NT2/D1 (cell line): ENCODE measurements at places on chromosomes 3 and 15.

DNA sequence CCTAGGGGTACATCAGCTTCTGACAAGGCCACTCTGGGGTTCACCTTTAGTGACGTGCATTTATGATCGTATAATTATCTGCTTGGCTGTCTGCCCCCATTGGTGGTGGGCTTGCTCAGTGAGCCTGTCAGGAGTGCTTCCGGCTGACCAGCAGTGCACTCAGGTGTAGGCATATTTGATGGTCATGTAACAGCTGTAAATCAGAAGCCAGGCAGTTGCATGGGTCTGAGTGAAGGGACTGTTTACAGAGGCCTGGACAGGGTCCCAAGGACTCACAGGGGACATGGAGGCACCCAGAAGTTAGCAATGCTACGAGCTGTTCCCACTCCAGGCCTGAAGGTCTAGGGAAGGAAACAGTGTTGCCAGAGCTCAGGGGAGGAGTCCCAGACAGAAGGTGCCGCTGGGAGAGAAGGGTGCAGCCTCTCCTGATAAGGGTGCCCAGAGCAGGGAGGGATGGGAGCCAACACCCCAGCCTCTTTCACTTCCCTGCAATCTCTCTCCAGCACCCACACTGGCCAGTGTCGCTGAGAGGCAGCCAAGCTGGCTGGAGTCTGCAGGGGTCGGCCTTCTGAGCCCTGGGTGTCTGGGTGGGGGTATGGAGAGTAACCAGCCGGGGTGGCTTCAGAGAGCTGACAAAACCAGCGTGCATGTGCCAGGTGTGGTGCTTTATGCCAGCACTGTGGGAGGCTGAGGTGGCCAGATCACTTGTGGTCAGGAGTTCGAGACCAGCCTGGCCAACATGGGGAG is 61.3 kb upstream of the PRR23E start:
- no peak for DNase-seq

DNA sequence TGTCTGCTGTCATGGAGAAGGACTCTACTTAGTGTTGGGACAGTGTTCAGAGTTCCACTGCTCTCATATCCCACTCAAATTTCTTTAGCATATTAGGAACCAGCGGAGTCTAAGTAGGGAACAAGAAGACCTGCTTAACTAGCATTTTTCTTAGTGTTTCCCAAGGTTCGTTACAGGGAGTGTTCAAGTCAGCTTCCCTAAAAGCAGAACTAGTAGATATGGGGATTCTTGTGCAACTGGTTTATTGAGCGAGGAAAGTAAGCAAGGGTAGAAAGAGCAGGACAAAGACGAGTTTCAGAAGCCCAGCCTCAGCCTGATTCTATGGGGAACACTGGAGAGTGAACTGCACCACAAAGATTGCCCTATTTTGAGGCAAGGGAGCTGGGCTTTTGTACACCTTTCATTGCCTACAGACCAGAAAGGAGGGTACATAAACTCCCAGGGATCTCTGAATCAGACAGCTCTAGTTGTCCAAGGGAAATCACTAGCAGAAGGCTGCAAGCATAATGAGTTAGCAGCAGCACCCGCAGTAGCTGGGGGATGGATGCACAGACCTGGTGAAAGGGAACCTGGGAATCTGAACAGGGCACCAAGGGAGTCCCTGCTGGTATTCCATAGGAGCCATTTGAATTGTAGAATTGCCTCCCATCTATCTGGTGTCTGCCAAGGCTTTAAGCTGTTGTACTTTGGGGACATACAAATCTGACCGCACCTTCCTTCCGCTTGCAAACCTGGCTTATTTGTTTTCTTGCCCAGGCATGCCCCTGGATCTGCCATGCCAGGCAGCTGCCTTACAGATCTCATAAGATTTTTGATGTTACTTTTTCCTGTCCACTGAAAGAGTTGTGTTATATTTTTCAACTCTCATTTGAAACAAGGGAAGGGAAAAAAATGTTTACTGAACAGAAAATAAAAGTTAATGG is 15.1 kb downstream of the CMTM7 start:
- no peak for DNase-seq

DNA sequence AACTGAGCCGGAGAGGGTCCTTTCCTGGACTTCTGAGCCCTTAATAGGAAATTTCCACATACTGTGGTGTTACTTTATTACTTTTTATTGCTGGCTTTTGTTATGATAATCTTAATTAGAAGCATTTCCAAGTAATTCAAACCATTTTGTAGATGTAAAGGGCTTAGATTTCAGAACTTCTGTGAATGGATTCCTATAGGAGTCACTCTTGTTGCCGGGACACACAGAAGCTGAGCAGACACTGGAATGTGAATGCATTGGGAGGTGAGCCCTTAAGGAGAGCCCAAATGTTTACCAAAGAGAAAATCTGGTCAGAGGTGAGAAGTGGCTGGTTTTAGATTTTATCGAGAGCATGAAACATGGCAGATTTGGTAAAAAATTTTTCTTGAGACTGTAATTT is 87.4 kb downstream of the FNDC3B start:
- no peak for DNase-seq

DNA sequence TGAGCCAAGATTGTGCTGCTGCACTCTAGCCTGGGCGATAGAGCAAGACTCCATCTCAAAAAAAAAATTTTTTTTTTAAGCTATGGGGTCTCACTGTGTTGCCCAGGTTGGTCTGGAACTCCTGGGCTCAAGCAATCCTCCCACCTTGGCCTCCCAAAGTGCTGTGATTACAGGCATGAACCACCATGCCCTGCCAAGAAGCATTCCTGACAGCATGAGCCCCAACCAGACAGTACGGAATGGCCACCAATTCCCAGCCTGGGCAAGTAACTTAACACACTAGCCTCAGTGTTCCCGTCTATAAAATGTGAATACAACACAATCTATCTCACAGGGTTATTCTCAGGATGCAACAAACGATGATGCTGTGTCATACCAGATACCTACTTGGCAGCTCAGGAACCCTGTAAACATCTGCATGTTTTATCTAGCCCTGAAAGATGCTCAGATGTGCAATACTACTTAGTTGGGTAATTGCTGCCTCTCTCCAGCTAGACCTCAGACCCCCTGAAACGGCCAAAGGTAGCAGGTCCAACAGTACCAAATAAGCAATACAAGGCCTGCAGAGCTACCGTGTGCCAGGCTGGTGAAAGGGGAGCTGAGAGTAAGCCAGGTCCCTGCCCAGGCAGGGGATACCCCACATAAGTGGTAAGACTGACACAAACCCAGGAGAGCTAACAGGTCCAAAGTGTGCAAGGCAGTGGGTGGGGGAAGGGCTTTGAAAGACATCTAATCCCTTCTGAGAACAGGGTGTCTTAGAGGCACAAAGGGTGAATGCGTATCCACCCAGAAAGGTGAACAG is 1.9 kb downstream of the TKT start:
- DNase-seq, result no peak

DNA sequence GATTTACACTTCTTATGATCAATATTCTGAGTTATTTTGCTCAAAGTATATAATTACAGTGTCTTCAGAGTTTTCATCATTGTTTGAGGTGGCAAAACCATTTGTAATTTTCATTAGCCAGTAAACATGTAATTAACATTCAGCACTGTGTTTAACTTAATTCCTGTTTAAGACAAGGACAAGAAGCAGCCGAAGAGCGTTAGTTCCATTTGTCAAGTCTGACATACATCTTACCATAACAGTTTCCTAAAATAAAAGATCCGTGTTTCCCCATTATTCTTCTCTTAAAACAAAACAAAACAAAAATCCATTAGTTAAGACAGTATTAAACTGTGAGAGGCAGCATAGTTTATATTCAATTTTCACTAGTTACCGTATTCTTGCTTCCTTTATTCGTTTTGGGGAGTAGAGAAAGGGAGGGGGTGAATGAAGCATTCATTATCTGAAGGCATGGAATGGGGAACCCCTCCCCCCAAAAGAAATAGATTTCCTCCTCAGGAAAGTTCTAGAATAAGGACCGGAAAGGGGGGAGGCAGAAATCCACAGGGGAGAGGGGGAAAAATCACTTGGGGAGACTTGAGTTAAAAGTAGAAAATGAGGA is 5.5 kb upstream of the NR2F2 start:
- DNase-seq, result no peak

DNA sequence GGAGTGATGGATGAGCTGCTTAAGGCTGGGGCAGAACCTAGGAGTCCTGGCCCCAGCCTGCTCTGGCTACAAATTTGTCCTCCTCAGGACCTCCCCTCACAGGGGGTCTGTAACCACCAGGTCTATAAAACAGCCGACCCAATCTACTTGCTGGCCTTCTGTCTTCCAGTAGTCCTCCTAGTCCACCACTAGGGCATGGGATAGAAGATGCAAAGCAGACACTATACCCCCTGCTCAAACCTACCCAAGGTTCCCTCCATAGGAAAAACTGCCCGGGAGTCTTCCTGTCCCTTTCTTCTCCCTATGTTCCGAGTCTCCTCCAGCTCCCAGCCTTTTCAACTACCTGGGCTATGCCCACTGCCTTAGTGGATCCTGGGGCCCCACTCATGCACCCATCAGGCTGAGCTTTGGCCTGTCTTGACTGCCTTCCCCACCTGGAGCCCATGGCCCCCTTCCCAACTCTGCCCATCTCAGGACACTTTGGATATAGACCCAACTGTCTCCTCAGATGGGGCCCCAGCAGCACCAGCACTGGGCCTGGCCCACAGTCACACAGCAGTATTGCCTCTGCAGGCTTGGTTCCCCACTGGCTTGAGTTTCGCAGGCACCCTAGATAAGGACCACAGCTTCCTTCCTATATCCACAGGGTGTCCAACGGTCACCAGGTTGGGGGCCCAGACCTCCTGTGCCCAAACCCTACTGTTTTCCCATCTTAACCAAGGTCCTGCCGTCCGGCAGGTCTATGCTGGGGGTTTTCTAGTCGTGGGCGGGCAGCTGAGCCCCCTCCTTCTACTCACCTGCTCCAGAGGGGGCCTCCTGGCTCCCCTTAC is 1.1 kb downstream of the HYAL3 start:
- no peak for DNase-seq

GRCh38 chr3:42071904-42072812 is 19.0 kb upstream of the TRAK1 start:
- no peak for DNase-seq

GRCh38 chr3:57105585-57105984 is 45.1 kb downstream of the SPATA12 start:
- DNase-seq, result no peak

DNA sequence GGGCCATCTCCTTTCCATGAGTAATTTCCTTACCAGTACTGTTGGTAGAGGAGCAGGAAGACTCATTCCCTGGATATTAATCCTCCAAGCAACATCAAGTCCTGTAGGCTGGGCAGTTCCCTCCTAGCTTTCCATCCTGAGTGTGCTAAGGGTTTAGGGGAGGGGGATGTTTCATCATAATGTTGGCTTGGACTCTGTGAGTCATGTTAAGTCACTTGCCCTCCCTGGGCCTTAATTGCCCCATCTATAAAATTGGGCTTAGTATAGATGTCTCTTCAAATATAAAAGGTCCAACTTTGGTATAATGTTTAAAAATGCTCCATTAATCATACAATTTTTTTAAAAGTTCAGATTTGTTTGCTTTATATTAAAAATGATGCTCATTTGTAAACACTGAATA is 52.7 kb downstream of the TLE3 start:
- DNase-seq, result no peak

DNA sequence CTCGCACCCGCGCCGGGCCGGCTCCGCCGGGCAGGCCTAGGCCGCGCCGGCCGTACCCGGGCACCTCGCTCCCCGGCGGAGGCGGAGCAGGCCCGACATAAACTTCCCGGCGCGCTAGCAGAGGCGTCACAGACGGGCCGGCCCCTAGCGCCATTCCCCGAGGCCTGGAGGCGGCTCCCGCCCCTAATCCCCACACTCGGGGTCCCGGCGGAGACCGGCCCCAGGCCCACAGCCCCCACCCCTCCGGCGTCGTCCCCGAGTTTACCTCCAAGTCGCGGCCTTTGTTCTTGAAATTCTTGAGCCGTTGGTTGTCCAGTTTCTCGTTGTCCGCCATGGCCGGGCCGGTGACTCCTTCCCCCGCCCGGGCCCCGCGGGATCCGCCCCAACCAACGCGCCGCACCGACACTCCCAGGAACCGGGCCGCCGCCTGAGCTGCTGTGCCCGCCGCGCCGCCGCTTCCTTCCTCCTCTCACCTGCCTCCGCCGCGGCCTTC is 376 bp downstream of the KPNA4 start:
- no peak for DNase-seq

DNA sequence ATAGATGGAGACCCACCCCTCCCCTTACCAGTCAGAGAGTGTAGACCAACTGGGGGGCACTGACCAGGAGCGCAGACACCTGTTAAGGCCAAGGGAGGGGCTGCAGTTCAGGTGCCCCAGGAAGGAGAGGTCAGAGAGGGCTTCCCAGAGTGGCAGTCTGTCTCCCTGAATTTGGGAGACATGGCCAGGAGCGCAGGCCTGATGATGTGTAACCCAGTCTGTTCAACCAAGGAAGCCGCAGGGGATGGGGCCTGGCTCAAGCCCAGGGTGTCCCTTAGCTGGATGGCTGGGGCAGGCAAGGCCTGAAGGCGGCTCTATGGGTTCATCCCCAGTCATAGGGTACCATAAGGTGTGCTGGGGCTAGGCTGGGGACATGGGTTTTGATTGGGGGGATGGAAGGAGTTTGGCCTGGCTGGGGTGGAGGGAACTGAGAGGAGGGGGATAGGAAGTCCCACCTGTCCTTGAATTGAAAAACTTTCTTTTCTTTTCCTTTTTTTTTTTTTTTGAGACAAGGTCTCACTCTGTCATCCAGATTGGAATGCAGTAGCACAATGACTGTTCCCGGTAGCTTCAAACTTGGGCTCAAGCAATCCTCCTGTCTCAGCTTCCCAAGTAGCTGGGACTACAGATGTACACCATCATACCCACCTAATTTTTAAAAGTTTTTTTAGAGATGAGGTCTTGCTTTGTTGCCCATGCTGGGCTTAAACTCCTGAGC is 75.7 kb downstream of the SMAD6 start:
- DNase-seq, result no peak
